Neural crest cell (in vitro differentiated cells): ENCODE measurements at places on chromosomes 16 and 17. TPM values are rescaled to one million over a fixed set of nuclear protein-coding genes. Genes with fewer than 3 reads are reported as not detected.

DHX40 gene
- total RNA-seq = 52.2 and 54.0 TPM in 2 replicates

EPN3 gene
- 0.11 TPM in 1 of 2 replicates, not detected in the other for total RNA-seq

SMPD3 gene
- total RNA-seq = 3.2 and 3.8 TPM in 2 replicates

PRSS53 gene
- 3.7 and 4.4 TPM in 2 replicates for total RNA-seq

C17orf50 gene
- 0.23 TPM in 1 of 2 replicates, not detected in the other for total RNA-seq

CDH5 gene
- total RNA-seq = 0.45 and 0.56 TPM in 2 replicates

TNFRSF17 gene
- total RNA-seq = not detected in 2 replicates

EXOC3L1 gene
- 0.30 and 0.44 TPM in 2 replicates for total RNA-seq

MPO gene
- total RNA-seq = not detected in 2 replicates

ETV4 gene
- 55.0 and 59.6 TPM in 2 replicates for total RNA-seq

FA2H gene
- not detected in 2 replicates for total RNA-seq

OTOP3 gene
- not detected in 2 replicates for total RNA-seq

AANAT gene
- total RNA-seq = 0.39 TPM in 1 of 2 replicates, not detected in the other

ITGAX gene
- not detected in 2 replicates for total RNA-seq

PTX4 gene
- total RNA-seq = 0.28 TPM in 1 of 2 replicates, not detected in the other

MYO1D gene
- 9.1 and 11.9 TPM in 2 replicates for total RNA-seq
